ENCODE measurements at places on chromosomes 2 and 18.

GRCh38 chr2:14234911-14235310 lies 397.6 kb upstream of the LRATD1 start:
- no peak for DNase-seq

GRCh38 chr2:19358242-19359020 lies at the start of gene OSR1:
Gene OSR1 (minus strand): TSS chr2:19358623. CDS start chr2:19353805, 4,818 bp downstream.
- no peak for DNase-seq

- DNase-seq, result peak; percentile 10
These were observed 40.1 kb downstream of the DOCK10 start for GRCh38 chr2:225002039-225002655.

GRCh38 chr18:5582849-5583681 lies 39.3 kb upstream of the EPB41L3 start:
- DNase-seq, result no peak

- no peak for DNase-seq
These were observed 330.8 kb downstream of the TXNL1 start for GRCh38 chr18:56307354-56308170.

DNA sequence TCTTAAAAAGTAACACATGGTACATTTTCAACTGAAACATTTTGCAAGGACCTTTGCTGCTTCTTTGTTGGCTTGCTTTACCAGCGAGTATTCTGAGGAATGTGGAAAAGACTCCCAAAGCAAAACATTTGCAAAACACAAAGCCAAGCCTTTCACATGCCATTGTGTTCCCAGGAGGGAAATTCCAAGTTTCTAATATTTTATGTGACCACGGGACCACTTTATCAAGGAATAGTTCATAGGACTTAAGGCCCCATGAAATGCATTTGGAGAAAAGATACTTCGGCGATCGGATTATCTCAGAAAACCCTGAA lies 26.2 kb downstream of the CYP27C1 start:
- DNase-seq, result no peak

DNA sequence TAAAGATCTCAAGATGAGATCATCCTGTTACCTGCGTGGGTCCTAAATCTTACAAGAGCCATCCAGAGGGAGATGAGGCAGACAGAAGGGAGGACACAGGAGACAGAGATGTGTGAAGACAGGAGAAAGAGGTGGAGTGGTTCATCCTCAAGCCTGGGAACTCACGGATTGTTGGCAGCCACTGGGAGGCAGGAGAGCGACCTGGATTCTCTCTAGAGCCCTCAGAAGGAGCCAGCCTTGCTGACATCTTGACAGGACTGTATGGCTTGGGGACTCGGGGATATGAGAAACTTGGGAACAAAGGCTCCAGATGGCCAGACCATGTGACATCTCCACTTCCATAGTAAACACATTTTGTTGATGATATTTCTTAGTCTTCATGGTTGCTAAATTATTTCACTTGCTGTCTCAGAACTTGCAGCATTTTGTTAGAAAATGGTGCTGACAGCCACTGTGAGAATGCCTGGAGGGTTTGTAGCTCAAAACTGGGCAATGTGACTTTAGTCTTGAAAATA lies 57.8 kb upstream of the MC2R start:
- no peak for DNase-seq

DNA sequence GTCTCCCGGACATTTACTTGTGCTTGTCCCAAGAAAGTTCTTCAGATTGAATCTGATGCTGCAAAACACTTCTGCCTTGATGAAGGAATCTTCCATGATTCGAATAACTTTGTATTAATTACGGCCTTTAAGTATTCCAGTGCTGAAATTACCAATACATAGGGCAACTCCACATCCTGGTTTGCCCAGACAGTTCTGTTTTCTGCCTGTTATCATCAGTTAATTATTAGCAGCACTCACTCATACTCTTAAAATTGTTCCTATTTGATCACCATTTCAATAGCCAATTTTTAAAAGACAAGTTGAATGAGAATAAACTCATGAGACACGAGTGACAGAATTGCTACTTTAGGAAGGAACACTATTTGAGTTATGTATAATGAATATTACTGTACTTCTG lies 620.7 kb upstream of the ZEB2 start:
- DNase-seq, result no peak

- no peak for DNase-seq
These were observed 819 bp upstream of the SERPINE2 start for GRCh38 chr2:224039770-224040440.

- DNase-seq, result no peak
These were observed 21.2 kb downstream of the E2F6 start for GRCh38 chr2:11444737-11445136.

GRCh38 chr18:62538881-62539280 lies 16.1 kb downstream of the ZCCHC2 start:
- no peak for DNase-seq

DNA sequence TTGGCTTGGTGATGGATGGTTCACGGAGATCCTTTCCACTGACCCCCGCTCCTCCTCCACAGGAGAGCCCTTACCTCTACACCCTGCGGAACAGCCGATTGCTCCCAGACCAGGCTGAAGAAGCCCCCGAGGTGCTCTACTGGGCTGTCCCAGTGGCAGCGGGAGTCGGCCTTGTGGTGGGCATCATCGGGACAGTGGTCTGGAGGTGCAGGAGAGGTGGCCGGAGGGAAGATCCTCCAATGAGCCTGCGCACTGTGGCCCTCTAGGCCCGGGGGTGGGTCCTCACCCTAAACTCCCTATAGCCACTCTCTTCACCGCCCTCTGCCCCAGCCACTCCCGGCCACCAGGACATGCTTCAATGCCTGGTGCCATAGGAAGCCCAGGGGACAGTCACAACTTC lies 108.8 kb upstream of the PPP1CB start:
- DNase-seq, result no peak

DNA sequence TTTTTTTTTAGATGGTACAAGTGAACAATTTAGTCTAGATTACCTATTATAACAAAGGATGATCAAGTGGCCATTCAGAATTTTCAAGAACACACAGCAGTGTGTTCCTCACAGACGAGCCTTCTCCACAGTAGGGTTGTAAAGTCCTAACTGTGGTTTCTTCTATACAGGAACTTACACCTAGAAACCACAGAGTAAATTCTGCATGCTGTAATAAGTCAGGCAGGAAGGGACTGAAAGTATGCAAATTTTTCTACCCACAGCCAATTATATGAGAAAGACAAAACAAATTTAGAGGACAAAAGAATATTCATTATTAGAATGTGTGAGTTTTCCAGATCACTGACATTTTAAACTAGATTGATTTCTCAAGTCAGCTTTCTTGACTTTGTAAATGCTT lies 99.5 kb downstream of the RBMS1 start:
- no peak for DNase-seq

GRCh38 chr2:160408173-160408958 lies 85.2 kb downstream of the RBMS1 start:
- no peak for DNase-seq

DNA sequence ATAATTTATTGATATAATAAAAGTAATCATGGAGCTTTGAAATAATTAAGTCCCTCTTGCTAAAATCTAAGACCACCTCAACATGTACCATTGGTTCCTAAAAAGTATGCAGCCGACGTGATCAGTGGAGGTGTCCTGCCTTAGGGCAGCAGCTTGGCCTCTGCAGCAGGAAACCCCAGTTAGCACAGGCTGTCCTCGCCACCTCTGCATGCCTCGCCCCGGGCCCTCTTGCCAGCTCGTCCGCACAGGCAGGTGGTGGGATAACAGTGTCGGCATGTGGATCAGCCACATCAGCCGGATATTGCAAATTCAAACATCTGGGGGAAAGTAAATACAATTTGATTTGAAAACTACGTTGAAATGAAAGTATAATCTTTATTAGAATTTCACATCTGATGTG lies 22.9 kb downstream of the COA5 start:
- no peak for DNase-seq

DNA sequence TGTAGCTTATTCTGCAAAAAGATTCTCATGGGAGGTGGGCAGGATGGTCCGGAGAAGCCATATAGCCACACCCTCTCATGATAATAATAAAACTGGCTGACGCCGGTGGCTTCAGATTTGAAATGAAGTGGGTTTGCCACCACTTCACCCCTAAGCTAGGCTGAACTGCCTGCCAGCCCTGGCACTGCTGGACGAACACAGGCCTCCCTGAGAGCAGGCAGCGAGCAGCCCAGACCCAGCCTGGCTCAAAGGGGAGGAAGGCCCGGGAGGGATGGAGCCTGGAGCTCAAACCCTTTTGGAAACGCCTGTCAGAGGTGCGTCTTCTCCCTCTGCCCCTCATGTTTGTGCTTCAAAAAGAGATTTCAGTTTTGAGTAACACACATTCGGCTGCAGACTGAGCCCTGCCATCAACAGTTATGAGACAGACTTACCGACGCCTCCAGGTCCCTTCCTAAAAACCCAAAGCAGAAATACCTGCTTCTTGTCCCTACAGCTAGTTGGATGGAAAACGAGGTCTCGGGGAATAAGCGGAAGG lies 71.1 kb upstream of the HPCAL1 start:
- DNase-seq, result no peak

DNA sequence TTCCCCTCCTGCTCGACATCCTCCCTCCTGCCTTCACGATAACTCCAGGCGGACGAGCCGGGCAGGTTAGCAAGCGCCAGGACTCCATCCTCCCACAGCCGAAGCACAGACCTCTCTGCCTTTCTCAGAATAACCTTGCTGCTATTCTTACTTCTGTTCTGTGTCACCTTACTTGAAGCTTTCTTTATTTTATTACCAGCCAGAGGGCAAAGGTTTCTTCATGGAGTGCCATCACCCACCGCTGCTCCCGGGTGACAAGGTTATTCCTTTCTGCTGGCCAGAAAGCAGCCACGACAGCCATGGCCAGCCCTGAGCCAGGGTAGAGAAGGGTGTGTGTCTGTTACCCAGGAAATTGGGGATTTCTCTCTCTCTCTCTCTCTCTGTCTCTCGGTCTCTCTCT lies 227.1 kb downstream of the ANAPC1 start:
- no peak for DNase-seq

- DNase-seq, result no peak
These were observed 215.7 kb downstream of the IKZF2 start for GRCh38 chr2:212935752-212936151.

DNA sequence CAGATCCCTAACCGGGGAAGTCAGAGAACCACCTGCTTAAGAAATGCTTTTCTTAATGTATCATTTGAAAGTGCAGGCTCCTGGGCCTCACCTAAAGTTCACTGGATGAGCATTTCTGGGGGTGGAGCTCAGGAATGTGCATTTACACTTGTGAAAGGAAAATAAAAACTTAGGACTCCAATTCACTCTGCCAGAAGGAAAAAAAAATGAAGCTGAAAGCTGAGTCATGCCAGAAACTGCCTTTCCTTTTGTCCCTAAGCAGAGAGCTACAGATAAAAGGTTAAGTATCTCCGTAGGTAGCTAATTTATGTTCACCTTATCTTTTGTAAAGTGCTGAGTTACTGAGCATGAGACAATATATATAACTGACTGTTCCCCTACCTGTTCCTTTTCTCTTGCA lies 229.5 kb upstream of the MEX3C start:
- DNase-seq, result no peak

DNA sequence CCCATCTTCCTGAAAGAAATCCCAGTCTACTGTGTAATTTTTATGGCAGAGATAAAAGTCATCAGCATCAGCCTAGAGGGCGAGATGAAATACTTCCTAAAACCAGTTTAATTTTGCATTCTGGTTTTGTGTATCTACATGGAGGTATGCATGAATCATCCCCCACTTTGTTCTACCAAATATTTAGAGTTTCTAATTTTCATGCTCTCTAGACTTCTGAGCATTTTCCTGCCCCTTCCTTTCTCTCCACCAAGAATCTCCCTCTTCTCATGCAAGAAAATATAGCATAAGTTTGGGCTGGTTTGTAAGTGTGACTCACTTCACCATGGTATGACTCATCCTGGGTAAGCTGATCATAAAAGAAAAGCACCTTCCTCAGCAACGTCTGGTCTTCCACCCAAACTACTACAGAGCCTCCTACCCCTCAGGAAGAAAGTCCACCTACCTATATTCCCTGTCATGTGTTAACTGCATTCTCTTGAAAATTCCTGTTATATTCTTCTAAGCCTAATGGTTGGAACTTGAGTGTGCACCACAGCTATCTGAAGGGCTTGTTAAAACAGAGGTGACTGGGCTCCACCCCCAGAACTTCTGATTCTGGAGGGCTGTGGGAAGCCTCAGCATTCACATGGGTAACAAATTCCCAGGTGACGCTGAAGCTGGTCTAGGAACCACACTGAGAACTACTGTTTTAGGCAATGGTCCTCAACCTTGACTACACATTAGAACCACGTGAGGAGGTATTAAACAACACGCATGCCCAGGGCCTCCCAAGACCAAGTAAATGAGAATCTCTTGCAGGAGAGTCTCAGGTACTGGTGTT lies 37.4 kb upstream of the RAPGEF4 start:
- DNase-seq, result no peak

DNA sequence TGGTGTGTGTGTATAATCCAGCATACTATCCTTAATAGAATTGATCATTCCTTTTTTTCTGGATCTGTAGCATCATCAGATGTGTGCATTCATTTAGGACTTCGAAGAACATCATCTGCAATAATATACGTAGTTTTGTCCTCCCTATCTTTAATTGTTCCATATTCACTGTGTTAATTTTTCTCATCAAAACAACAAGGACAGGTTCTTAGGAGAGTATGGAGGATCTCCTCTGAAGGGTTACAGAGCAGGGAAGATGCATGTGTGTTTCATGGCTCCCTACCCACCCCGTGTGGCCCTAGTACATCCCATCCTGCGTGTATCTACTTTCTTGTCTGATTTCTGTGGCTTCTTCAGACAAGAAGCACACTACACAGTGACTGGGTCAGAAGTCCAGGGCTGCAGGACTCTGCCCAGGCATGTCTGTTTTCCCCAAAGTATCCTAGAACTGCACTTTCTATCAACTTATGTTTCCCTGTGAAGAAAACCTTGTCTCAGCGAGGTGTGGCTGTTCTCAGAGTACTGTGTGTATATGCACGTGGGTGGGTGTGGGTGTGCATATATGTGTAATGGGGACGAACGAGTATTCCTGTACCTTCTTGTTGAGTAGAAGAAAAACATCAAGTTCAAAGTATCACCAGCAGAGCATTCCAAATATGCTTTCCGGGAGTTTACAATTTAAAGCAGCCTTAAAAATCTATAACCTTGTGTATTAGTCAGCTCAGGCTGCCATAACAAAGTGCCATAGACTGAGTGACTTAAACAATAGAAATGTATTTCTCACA lies 220.4 kb upstream of the FOSL2 start:
- DNase-seq, result no peak

DNA sequence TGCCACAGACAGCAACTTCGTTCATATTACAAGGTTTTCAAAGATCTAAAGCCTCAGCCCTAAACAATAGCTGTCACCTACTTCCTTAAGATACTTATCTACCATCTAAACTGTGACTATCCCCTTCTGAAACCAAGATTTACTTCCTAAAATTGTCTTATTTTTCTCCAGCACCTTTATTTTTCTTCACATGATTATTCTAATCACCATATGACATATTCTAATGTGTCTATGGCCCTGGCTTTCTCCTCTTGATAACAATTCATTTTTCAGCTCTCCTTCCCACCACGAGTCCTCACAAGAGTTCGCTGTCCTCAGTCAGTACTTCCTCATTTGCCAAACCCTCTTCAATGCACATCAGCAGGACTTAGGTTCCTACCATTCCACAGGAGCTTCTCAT lies 53.9 kb downstream of the RTTN start:
- DNase-seq, result no peak
